Esophagus muscularis mucosa (tissue), 4 donors: ENCODE measurements at places on chromosomes 5 and 9. TPM values are rescaled to one million over a fixed set of nuclear protein-coding genes. Genes with fewer than 3 reads are reported as not detected.

- no peaks in the 10 kb centered on the region for H3K4me1 ChIP-seq
- H3K4me3 ChIP-seq: no peak overlapping the region
- no peak overlapping the region for H3K27ac ChIP-seq
- DNase-seq: no peak
These were observed 9.7 kb upstream of the GPBP1 start for GRCh38 chr5:57164124-57164523.

DNA sequence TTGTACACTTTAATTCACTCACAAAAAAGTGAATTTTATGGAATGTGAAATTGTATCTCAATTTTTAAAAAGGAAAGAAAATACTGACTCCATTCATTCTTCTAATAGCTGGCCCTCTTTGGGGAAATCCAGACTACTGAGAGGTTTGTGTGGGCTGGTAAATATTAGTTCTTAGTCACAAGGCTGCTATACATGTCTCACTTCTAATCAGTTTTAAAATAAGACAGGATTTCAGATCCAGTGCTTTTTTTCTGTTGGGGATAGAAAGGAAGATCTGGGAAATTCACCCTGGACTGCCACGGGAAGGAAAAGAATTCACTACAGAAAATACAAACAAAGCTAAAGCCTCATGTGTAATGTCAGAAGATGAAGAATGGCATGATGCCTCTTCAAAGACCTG is 32.7 kb upstream of the ADAMTSL1 start:
- H3K27ac ChIP-seq: peak overlapping the region; percentile 6
- no peak for DNase-seq
- H3K4me1 ChIP-seq: peaks cover 61% of the 10 kb centered on the region
- H3K36me3 ChIP-seq: no peaks in the 10 kb centered on the region

Gene SPATA9
- not detected for total RNA-seq

DNA sequence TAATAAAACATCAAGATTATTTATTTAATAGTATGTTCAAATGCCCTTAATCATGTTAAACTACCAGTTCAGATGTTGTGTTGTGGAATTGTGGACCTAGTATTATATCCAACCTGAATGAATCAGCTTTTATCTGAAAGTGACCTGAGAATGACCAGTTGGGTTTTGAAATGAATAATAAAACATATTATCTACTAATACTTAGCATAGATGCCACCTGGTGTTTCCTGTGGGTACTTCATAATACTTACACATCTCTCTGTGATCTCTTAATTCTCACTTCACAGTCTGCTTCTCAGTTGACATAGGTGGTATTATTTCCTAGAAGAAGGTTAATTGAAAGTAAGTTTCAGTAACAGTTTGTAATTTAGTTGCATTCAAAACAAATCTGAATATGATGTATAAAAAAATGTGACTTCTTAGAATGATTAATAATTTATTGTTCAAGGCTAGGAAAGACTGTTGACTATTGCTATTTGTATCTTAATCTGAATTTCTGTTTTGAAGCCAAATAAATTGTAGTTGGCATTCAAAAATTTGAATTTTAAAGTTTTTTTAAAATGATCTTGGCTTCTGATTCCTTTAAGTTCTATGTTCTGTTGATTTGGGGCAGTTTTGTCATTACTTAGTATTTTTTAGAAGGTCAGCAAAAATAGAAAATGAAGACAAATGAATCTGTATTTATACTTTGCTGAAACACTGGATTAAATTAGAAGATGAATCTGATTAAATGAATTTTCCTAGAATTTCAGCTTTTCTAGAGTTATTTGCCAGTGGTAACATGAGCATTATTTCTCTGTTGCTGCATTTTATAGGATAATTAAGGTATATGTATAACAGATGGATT is 48.2 kb downstream of the KIF2A start:
- H3K36me3 ChIP-seq: peaks cover 80% of the 10 kb centered on the region
- H3K4me3 ChIP-seq: no peak overlapping the region
- no peak overlapping the region for H3K27ac ChIP-seq
- H3K27me3 ChIP-seq: no peaks in the 10 kb centered on the region
- H3K4me1 ChIP-seq: no peaks in the 10 kb centered on the region
- DNase-seq: no peak

DNA sequence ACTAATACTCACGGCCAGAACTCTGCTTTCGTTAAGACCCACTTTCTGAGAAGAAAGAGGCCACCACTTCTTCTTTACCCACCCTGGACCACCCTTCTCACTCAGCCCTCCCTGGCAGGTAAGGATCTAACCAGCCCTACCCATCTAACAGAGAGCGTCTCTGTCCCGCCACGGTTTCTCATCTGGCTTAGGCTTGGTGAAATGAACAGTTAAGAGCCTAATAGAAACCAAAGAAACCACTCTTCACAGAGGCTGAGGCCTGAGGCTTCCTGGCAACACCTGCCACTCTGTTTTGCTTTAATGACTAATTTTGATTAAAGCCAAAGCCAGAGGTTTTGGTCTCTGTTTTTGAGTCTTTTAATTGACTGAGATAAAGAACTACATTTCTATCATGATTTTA is 354.1 kb upstream of the SLC30A5 start:
- DNase-seq: peak; percentile 66
- no peak overlapping the region for H3K4me3 ChIP-seq
- no peaks in the 10 kb centered on the region for H3K36me3 ChIP-seq
- H3K4me1 ChIP-seq: no peaks in the 10 kb centered on the region
- no peaks in the 10 kb centered on the region for H3K27me3 ChIP-seq

DNA sequence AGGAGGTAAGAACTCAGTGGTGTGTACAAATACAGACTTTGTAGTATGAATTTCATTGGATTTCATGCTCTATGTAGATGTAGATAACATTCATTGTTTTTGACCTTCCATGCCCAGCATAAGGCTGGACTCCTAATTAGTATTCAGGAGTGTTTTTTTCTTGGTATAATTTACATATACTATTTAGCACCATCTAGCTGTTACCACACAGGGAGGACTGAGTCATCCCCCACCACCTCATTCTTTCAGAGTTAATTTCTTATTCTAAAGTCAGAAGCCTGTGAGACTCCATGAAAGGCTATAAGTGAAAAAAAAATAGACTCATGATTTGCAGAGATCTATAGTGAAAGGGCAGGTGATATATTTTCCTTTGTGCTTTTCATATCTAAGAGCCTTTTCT is 555.0 kb downstream of the PRR16 start:
- H3K27ac ChIP-seq: no peak overlapping the region
- H3K4me1 ChIP-seq: no peaks in the 10 kb centered on the region
- DNase-seq: no peak

DNA sequence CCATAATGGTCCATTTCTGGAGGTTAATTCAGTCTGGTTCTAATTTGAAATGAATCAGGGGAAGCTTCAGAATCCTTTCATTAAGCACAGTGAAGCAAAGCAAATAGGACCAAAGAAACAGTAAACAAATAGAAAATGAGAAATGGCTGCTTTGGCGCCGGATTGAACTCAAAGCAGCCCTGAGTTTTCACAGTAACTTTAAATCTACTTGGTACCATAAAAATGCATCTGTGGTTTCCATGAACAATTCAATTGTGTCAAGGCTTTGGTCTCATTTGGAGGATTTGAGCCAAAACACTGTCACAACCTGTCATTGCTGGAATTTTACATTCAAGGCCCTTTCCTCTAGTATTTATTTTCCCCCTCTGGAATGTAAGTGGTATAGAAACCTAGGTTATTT is 25.9 kb upstream of the DAPK1 start:
- H3K4me3 ChIP-seq: no peak overlapping the region
- DNase-seq: no peak
- no peaks in the 10 kb centered on the region for H3K36me3 ChIP-seq
- peaks cover 7% of the 10 kb centered on the region for H3K4me1 ChIP-seq

Gene GABRA1
- total RNA-seq: not detected

GRCh38 chr9:1267581-1267980 is 217.4 kb downstream of the DMRT2 start:
- no peak for DNase-seq
- H3K36me3 ChIP-seq: no peaks in the 10 kb centered on the region
- H3K27ac ChIP-seq: no peak overlapping the region
- H3K4me3 ChIP-seq: no peak overlapping the region

DNA sequence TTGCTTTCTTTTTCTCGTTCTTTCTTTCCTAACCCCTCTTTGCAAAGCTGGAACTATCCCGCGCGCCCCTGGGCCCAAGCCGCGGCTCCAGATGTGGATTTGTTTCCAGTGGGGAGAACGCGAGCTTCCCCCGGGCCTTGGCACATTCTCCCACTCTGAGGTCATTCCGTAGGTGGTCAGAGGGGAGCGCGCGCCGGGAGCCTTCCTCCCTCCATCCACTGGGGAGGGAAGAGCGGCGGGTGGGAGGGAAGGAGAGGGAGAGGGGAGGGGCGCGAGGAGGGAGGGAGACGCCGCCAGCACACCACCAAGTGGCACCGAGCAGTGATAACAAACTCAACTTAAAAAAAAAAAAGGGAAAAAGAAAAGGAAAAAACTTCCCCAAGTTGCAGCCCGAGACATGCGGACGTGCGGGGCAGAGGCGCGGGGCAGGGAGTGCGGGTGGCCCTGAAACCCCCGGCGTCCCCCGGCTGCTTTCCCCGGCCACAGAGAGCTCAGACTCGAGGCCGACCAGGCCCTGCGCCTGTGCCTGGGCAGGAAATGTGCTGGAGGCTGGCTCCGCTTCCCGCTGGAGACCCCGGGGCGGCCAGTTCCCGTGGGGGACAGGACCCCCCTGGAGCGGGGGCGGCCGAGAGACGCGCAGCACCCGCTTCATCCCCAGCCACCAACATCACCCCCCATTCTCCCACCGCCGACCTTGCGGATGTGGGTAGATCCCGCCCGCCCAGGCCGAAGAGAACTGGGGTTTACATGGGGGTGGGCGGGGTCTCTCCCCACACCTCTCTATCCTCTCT is 3.1 kb downstream of the IER5L start:
- no peaks in the 10 kb centered on the region for H3K36me3 ChIP-seq
- H3K27me3 ChIP-seq: no peaks in the 10 kb centered on the region
- H3K4me3 ChIP-seq: peak overlapping the region; percentile 69
- peak; percentile 96 for DNase-seq
- H3K27ac ChIP-seq: peak overlapping the region; percentile 91
- H3K4me1 ChIP-seq: peaks cover 35% of the 10 kb centered on the region

DNA sequence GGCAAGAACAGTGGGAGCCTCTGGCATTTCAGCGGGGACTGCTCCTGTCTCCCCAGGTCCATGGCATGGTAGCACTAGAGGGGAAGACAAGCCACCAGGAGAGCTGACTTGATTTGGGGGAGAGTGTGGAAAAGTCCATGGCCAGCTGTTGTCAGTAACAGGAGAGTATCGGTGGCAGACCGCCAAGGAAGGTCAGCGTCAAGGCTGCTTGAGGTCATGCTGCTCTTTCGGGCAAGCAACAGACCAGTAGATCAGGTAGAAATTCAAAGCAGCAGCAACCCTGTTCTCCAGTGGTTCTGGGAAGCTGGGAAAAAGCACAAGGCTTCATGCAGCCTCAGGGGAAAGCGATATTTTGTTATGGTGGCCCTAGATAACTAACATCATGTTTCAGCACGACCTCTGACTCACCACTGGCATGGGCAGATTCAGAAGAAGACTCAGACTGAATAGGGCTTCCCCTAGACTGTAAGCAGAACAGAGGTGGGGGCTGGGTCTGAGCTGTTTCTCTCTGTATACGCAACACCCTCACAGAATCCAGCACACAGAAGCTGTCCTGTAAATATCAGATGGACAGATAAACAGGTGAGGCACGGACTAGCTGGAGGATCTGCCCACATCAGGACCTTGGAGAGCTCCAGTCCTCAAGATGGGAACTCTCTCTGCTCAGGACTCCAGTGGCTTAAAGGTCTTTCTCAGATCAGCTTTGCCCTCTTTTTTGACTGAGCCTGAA is 35.2 kb upstream of the PLEKHG4B start:
- H3K27ac ChIP-seq: no peak overlapping the region
- H3K4me3 ChIP-seq: no peak overlapping the region
- peaks cover 19% of the 10 kb centered on the region for H3K4me1 ChIP-seq
- H3K27me3 ChIP-seq: peaks cover 12% of the 10 kb centered on the region
- DNase-seq: peak; percentile 60

GRCh38 chr5:74639807-74640449 is 600 bp downstream of the ENC1 start:
- no peaks in the 10 kb centered on the region for H3K36me3 ChIP-seq
- peak overlapping the region; percentile 67 for H3K4me3 ChIP-seq
- DNase-seq: no peak

DNA sequence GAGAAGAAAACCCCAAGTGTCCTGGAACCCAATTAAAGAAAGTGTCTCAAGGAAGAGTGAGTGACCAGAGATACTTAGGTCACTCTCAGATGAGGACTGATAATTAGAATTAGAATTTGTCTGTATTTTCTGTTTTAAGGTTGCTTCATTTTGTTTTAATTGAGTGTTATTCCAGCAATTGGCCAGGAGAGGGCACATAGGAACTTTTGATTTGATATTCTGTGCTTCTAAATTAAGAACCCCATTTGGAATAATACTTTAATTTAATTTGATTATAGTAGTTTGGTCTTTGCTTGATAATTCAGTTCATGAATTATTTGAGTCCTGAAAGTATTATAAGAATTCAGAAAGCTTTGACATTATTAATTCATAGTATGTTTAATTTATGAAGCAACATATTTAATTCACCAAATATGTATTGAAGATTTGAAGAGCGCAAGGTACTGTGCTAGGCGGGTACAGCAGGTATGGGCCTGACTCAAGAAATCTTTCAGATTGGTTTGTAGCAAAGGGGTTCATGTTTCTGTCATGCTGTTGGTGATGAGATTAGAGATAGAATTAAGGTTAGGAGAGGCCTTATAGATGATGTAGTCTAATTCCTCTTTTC is 4.9 kb downstream of the MRPL22 start:
- no peak overlapping the region for H3K4me3 ChIP-seq
- peaks cover 9% of the 10 kb centered on the region for H3K36me3 ChIP-seq
- H3K27ac ChIP-seq: no peak overlapping the region
- no peak for DNase-seq
- no peaks in the 10 kb centered on the region for H3K27me3 ChIP-seq
- peaks cover 46% of the 10 kb centered on the region for H3K4me1 ChIP-seq

GRCh38 chr5:116453988-116454411 is 120.6 kb downstream of the SEMA6A start:
- H3K4me1 ChIP-seq: peaks cover 24% of the 10 kb centered on the region
- no peak overlapping the region for H3K27ac ChIP-seq
- H3K36me3 ChIP-seq: peaks cover 4% of the 10 kb centered on the region
- no peaks in the 10 kb centered on the region for H3K27me3 ChIP-seq
- no peak for DNase-seq
